Fibroblast of skin of left biceps (primary cell): ENCODE measurements at places on chromosomes 1 and 21.

DNA sequence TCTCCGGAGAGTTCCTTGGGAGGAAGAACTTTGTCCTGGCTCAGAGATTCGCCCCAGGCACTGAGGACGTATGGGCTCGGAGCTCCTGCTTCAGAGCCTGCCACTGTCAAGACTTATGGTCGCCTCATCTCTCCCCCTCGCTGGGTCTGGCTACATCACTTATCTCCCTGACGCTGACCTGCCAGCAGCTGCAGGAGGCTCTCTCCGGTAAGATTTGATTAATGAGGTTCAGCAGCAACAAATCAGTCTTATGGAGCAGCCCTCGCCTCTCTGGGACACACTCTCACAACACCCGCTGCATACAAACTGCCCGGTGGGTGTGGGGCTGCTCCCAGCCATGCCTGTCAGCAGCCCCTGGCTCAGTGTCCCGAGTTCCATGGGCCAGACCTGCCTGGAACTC, 297.8 kb downstream of the RRAGC start:
- no peak for DNase-seq

DNA sequence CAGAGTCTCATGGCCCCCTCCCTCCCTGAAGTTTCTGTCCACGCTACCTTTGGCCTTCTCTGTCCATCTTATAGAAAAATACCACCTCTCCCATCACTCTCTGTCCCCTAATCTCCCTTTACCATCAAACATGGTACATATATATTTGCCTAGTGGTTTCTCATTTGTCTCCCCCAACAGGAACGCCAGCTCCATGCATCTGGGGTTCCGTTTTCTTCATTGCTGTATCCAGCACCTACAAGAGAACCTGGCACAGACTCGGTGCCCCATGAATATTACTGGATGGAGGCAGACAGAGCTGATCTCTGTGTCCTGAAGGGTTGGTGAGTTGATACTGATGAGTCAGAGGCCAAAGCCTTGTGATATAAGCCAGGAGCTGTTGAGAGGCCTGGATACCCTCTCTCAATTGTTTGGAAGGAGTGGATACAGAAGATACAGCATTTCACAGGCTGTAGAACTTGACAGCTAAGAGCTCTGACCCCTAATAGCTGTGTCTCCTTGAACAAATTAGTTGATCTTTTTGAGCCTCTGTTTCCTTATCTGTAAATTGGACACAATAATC, 21.9 kb downstream of the HEYL start:
- no peak for DNase-seq

GRCh38 chr1:239963856-239964255, 127.8 kb upstream of the FMN2 start:
- DNase-seq = no peak

GRCh38 chr1:93617670-93618499, 63.8 kb downstream of the BCAR3 start:
- no peak for DNase-seq

DNA sequence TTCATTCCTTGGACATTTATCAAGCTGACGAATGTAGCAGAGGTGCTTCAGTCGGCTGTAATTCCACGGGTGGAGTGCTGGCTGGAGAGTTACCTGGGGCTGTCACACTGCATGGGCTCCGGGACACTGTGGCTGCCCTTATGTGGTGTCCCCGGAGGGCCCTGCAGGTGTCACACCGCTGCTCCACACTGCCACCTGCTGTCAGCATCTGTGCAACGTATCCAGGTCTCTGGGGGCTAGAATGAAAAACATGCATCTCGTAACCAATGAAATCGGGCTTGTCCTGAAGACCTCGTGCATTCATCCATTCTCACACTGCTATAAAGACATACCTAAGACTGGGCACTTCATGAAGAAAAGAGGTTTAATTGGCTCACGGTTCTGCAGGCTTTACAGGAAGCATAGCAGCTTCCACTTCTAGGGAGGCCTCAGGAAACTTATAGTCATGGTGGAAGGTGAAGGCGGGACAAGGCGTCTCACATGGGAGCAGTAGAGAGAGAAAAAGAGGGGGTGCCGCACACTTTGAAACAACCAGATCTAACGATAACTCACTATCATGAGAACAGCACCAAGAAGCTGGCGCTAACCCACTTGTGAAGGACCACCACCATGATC, 46.7 kb upstream of the PCBP3 start:
- DNase-seq = no peak
